Spleen (tissue), 13 donors: ENCODE measurements at places on chromosomes 2 and 18. TPM values are rescaled to one million over a fixed set of nuclear protein-coding genes. Genes with fewer than 3 reads are reported as not detected.

Gene ANO7
- 0.56 TPM for polyA plus RNA-seq

DNA sequence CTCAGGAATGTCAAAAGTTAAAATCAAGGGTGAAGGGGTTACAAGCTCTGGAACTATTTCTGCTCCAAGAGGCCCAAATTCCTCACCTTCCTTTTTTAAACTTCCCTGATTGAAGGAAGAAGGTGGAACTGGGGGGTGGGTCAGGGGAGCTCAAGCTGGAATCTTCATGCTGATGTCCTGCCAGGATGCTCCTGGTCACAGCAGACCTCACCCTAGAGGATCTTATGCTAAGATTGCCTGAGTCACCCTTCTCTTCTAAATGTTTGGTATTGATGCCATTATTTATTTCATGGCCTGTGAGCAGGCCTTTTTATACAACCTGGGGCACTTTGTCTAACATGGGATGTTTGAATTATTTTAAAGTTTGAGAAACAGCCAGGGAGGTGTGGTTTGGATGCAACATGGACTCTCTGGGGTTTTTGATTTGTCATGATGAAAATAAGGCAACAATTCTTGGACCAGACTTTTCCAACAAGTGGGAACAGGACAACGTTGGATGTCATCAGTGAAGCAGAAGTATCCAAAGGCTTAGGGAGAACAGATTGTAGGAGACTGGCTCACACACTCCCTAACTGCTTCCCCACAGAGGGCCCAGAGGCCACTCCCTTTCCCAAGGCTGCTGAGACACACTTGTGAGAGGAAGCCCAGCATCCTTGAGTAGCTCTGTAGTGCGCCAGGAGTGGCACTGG, 420.2 kb upstream of the MEX3C start:
- no peak for DNase-seq
- H3K4me3 ChIP-seq: no peak overlapping the region
- no peaks in the 10 kb centered on the region for H3K36me3 ChIP-seq
- H3K27ac ChIP-seq: no peak overlapping the region
- H3K27me3 ChIP-seq: no peaks in the 10 kb centered on the region

DNA sequence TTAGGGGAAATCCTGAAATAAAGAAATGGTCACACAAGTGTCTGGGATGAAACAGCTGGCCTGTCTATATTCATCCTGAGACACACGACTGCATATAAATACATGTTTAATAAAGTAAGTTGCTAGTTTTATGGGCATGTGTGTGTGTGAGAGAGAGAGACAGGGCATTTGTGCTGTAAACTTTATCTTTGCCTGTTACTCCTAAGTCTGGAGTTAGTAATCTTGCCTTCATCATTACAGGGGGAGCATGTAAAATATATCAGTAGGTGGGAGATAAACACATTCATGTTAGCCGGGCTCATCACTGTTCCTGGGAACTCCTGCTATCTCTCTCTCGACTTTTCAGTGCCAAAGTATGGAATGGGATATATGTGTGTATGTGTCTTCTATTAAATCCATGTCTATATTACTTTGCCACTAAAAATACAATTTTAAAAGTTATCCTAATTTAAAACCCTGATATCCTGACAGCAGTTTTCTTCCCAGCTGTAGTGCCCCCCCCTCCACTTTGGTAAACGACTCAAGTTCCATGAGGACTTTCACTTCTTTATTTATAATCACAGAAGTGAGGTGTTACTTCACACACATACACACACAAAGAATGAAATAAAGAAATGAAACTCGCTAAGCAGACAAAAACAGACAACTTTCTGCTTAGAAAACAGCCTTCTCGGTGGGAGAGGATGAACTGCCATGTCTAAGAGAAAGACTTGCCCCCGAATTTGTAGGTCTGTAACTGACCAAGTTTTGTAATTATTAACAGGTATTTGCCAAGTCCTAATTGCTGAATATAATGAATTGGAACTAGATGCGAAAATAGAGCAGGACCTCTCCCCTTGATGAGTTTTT, 947 bp downstream of the ZEB2 start:
- peaks cover 72% of the 10 kb centered on the region for H3K4me1 ChIP-seq
- H3K27me3 ChIP-seq: peaks cover 4% of the 10 kb centered on the region
- peak overlapping the region; percentile 95 for H3K27ac ChIP-seq
- no peak for DNase-seq
- no peaks in the 10 kb centered on the region for H3K36me3 ChIP-seq

DNA sequence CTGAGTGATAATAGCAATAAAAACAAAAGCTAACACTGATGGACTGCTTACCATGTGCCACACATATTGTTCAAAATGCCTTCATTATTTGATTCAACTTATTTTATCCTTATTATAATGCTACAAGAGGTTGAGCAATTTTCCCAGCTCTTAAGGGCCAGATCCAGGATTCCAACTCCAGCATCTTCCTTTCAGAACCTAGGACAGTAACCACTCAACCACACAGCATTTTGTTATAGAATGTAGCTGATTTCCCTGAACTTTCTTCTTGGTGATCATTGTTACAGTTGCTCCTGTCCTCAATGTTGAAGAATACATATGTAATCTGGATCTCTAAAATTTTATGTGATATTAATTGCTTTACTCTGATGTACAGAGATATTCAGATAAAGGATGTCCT, 341.7 kb downstream of the PIK3C3 start:
- no peaks in the 10 kb centered on the region for H3K36me3 ChIP-seq
- peaks cover 4% of the 10 kb centered on the region for H3K4me1 ChIP-seq
- no peak overlapping the region for H3K27ac ChIP-seq
- H3K27me3 ChIP-seq: no peaks in the 10 kb centered on the region

Gene ASAP2
- polyA plus RNA-seq: 1.6 TPM

DNA sequence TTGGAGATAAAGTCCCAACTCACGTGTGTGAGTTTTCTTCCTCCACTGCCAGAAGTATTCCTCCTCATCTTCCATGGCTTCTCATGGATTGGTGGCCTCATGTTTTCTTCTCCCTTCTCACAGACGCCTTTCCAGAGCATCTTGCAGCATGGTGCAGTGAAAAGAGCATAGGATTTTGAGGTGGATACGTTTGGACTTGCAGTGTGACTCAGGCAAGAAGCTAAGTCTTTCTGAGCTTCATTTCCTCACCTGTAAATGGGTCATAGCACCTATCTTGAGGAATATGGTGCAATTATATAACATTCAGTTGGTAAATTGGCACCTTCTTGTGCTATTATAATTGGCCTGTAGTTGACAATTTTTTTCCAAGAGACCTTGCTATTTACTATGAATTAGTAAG, 247.6 kb downstream of the RDH14 start:
- H3K27me3 ChIP-seq: no peaks in the 10 kb centered on the region
- no peaks in the 10 kb centered on the region for H3K4me1 ChIP-seq
- no peak overlapping the region for H3K27ac ChIP-seq

GRCh38 chr18:41922841-41923240, 32.2 kb upstream of the PIK3C3 start:
- no peaks in the 10 kb centered on the region for H3K36me3 ChIP-seq
- H3K4me3 ChIP-seq: no peak overlapping the region
- no peak for DNase-seq
- H3K4me1 ChIP-seq: no peaks in the 10 kb centered on the region

DNA sequence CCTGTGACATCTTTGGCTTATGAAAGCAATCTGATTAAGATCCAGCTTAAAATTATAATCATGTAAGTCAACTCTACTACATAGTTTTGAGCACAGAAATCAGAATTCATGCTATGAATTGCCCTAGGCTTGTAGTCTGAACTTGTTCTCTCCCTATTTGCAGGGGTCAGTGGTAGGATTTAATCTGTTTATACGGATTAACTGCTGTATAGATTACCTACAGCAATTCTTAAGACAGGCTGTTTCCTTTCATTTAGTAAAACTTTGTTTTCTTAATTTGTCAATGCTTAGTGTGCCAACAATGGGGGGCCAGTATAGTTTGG, 287.9 kb downstream of the PDE11A start:
- H3K27ac ChIP-seq: peak overlapping the region; percentile 58
- H3K36me3 ChIP-seq: no peaks in the 10 kb centered on the region
- no peaks in the 10 kb centered on the region for H3K27me3 ChIP-seq
- H3K4me1 ChIP-seq: peaks cover 22% of the 10 kb centered on the region
- DNase-seq: no peak
- H3K4me3 ChIP-seq: no peak overlapping the region

Gene KRCC1
- 42.3 TPM for polyA plus RNA-seq

- no peak for DNase-seq
- no peaks in the 10 kb centered on the region for H3K4me1 ChIP-seq
These were observed 620.4 kb downstream of the XIRP2 start for GRCh38 chr2:167508709-167509108.

Gene ARL4C
- polyA plus RNA-seq: 12.2 TPM

Gene C2orf69
- polyA plus RNA-seq: 5.6 TPM

Gene EMILIN1
- polyA plus RNA-seq: 40.7 TPM

Gene AKAIN1
- not detected for polyA plus RNA-seq

GRCh38 chr2:75474115-75474514, 86.6 kb downstream of the EVA1A start:
- DNase-seq: no peak
- no peaks in the 10 kb centered on the region for H3K36me3 ChIP-seq
- no peak overlapping the region for H3K27ac ChIP-seq
- no peaks in the 10 kb centered on the region for H3K4me1 ChIP-seq
- H3K27me3 ChIP-seq: no peaks in the 10 kb centered on the region

DNA sequence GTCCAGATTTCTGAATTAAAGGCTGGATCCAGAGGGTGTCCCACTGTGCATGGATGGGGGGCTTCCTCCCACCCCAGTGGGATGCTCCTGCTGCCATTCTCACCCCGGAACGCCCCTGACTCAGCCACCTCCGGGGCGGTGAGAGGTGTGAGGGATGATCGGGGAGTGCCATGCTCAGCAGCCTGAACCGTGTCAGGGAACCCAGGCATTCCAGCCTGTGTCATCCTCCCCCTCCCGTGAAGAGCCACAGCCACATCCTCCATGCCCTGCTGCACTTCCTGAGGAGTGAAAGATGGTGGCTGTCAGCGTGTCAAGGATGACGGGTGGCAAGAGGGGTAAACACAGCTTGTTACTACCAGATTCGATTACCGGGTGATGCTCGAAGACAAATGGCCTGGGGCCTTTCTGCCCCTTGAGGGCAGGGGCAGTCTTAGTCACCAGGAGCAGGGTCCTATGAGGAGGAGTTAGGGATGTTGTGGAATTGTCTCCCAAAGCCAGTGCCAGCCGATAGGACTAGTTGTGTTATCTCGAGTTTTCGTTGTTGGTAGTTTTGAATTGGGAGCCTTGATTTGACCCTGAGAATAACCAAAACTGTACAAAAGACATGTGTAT, 80.8 kb downstream of the TCF7L1 start:
- H3K4me1 ChIP-seq: no peaks in the 10 kb centered on the region
- DNase-seq: no peak
- H3K27me3 ChIP-seq: no peaks in the 10 kb centered on the region

Gene UGT1A10
- 0.03 TPM for polyA plus RNA-seq

Gene ALPI
- not detected for polyA plus RNA-seq

- H3K36me3 ChIP-seq: no peaks in the 10 kb centered on the region
- H3K27me3 ChIP-seq: no peaks in the 10 kb centered on the region
- DNase-seq: no peak
- H3K27ac ChIP-seq: no peak overlapping the region
- H3K4me3 ChIP-seq: no peak overlapping the region
These were observed 18.9 kb downstream of the SALL3 start for GRCh38 chr18:78998371-78999071.

- no peak overlapping the region for H3K4me3 ChIP-seq
- no peak for DNase-seq
- H3K27ac ChIP-seq: peak overlapping the region; percentile 67
- no peaks in the 10 kb centered on the region for H3K27me3 ChIP-seq
- H3K36me3 ChIP-seq: peaks cover 14% of the 10 kb centered on the region
- peaks cover 3% of the 10 kb centered on the region for H3K4me1 ChIP-seq
These were observed 42.4 kb upstream of the PDK1 start for GRCh38 chr2:172513524-172513900.

DNA sequence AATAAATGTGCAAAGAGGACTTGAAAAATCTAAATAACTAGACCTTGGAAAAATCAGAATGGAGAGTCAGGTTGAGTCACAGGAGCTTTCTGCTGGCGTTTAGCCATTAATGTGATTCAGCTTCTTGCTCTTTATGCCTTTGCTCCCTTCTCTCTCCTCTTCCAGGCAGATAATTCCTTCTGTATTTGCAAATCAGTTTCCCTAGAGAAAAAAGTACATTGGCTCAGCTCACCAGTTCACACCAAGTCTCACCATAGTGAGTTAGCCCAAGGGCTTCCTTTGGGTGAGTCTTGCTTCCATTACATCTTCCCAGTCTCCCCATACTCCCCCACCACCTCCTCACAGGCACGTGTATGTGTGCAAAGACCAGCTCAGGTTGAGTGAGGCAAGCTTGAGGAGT, 73.6 kb downstream of the CYBRD1 start:
- no peak overlapping the region for H3K4me3 ChIP-seq
- no peaks in the 10 kb centered on the region for H3K27me3 ChIP-seq
- no peak overlapping the region for H3K27ac ChIP-seq
